ENCODE measurements at places on chromosomes 5 and 9.

DNA sequence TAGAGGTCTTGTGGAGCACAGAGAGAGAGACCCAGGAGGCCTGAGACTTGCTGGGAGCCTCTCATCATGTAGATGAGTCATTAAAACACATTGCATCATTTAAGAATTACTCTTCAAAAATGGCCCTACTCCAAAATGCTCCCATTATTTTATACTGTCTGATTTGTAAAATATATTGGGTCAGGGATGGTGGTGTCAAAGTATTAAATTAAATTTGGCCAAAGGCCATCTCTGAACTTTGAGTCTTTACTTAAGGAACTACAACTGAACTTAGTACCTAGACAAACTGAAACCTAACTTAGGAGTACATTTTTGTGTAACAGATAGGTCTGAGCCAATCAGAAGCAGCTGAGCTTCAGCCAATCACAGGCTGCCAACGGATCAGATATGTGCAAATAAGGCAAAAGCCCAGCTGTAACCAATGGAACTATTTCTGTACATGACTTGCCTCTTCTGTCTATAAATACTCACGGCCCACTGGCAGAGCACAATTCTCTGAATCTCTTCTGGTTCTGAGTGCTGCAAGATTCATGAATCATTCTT lies 657.2 kb downstream of the TLE1 start:
- DNase-seq = no peak

DNA sequence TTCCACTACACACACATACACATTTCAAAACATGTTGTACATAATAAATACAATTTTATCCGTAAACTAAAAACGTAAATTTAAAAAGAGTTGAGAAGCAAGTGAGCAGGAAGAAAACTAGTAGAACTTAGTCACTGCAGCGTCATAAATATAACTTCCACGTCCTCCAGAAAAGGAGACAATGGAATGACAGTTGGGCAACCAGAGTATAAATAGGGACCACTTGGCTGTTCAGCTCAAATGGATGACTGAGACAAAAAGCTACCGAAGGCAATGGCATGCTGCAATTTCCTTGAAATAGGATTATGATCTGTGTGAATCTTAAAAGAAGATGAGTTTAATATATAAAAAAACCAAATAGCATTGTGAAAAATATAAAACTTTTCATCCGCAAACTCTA lies 438.5 kb upstream of the RGMB start:
- DNase-seq = no peak

- DNase-seq = no peak
Observed at GRCh38 chr5:73126381-73126780, 6.0 kb downstream of the TMEM171 start.

- no peak for DNase-seq
Observed at GRCh38 chr9:706606-707459, 134.7 kb upstream of the DMRT1 start.
